T-helper 17 cell (primary cell): ENCODE measurements at places on chromosomes 16 and 17. TPM values are rescaled to one million over a fixed set of nuclear protein-coding genes. Genes with fewer than 3 reads are reported as not detected.
A peak's percentile ranks its signal among the peaks of the same experiment; 100 is the strongest.

The USH1G gene
- not detected for total RNA-seq

The TPSAB1 gene
- not detected for total RNA-seq

The SLC13A2 gene
- not detected for total RNA-seq

The MT4 gene
- not detected for total RNA-seq

The PYDC1 gene
- total RNA-seq, result not detected

The TPSD1 gene
- not detected for total RNA-seq

- DNase-seq, result no peak
Observed at GRCh38 chr16:75624921-75625334, 1.8 kb upstream of the ADAT1 start.

GRCh38 chr17:5762191-5762590, 177.9 kb upstream of the NLRP1 start:
- no peak for DNase-seq

DNA sequence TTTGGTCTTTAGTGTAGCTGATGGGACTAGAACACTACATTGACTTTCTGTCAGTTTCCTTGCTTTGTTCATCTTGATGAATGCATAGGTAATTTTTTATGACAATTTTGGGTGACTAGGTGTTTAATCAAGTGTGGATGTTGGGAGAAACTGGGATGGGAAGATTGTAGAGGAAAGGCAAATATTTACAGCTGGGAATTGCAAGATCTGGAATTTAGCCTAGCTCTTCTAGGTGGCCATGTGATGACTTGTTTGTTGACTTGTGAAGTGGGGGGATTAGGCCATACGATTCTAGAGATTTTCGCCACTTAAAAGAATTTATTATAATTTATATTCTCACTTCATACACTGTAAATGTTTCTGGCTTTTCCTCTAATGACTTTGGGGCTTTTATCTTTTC, 480.3 kb upstream of the GOT2 start:
- DNase-seq, result no peak

- peak; percentile 18 for DNase-seq
Observed at GRCh38 chr17:66200685-66201092, 8.8 kb upstream of the CEP112 start.

DNA sequence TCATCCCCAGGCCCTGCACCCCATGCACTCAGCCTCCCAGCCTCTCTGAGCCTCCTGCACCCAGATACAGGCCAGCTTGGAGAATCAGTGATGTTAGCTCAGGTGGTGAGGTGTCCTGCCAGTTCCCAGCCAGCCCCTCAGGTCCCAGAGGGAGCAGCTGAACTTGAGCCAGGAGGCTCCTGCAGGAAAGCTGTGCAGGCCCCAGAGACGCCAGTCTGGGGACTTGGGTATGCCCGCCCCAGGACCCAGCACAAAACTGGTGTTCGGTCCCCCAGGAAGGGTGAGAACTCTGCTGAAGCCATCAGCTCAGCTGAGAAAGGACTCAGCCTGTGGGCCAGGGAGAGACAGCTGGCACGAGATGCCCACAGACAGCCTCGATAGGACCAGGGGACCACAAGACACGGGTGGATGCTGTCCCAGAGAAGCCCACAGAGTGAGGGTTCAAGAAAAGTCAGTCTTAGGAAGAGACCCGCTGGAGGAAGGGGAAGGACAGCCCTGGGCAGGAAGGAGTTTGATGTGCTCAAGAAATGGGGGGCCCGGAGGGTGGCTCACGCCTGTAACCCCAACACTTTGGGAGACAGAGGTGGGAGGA, 11.0 kb downstream of the ENDOV start:
- no peak for DNase-seq

DNA sequence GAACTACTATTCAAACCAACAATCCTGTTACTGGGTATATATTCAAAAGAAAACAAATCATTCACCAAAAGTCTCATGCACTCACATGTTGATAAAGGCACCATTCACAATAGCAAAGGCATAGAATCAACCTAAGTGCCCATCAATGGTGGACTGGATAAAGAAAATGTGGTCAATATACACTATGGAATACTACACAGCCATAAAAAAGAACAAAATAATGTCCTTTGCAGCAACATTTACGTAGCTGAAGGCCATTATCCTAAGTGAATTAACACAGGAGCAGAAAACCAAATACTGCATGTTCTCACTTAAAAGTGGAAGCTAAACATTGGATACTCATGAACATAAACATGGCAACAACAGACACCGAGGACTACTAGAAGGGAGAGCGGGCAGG, 41.9 kb downstream of the KCNJ16 start:
- no peak for DNase-seq
